Panc1 (cell line): ENCODE measurements at places on chromosomes 5 and 9.

DNA sequence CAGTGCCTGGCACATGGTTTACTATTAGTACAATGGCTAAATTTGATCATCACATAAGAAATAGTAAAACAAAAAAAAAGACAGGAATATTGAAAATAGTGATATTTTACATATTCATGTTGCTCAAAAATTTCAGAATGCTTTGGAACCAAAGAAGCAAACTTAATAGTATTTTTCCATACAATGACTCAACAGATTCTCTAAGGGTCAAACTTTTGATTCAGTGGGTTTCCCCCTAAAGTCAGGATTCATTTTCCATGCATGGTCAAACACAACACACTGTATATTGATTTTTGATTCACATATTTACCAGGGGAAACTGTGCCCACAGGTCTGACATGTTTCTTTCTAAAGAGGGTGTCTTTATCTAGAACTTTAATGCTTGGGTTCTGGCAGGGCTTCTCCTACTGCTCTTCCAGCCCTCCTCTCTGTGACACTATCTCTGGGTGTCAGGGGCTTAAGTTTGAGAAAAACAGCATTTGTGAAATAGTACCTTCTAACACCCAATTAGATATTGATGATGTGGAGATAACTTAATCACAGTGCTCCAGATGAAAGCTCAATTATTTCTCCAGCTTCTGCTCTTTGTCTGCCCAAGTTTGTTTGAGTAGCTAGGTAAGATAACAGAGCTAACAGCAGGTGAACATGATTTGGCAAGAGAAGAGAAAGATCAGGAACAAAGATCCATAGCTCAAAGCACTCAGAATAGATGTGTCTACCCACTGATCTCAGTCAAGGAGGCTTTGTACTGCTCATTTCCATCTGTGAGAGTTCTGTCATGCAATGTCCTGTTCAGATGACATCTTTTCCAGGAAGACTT is 35.5 kb upstream of the ELL2 start:
- DNase-seq, result no peak

GRCh38 chr9:77978086-77978781 is 53.4 kb downstream of the GNAQ start:
- DNase-seq, result no peak

DNA sequence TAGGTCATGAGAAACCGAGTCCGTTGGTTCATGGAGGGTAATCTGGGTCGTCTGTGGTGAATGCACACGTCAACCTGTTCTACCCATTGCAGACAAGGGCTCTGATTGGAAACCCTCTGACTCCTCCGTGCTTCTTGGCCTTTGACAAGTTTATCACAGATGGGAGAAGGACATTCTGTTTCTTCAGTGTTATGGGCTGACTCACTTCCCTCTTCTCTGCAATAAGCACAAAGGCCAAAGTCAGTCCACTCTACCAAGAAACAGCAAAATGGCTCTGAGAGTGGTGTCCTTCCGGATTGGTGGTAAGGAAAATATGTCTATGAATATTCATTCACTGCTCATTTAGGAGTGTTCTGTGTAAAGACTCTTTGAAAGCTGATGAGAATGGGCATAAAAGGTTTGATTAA is 89.3 kb downstream of the FEM1C start:
- DNase-seq, result no peak

- DNase-seq, result no peak
Measured at GRCh38 chr5:139745132-139745799, 50.3 kb upstream of the PSD2 start.

DNA sequence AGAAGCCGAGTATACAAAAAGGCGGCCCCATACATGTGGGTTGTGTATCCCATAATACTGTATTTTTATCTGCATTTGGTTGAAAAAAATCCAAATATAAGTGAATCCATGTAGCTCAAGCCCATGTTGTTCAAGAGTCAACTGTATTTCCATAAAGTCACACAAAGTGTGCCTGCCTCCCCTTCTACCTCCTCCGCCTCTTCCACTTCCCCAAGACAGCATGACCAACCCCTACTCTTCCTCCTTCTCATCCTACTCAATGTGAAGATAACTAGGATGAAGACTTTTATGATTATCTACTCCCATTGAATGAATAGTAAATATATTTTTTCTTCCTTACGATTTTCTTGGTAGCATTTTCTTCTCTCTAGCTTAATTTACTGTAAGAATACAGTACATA is 92.7 kb downstream of the RFX3 start:
- DNase-seq, result no peak

- no peak for DNase-seq
Measured at GRCh38 chr5:58794875-58795274, 212.0 kb downstream of the RAB3C start.

GRCh38 chr5:178083922-178084321 is 29.4 kb upstream of the N4BP3 start:
- DNase-seq, result no peak

DNA sequence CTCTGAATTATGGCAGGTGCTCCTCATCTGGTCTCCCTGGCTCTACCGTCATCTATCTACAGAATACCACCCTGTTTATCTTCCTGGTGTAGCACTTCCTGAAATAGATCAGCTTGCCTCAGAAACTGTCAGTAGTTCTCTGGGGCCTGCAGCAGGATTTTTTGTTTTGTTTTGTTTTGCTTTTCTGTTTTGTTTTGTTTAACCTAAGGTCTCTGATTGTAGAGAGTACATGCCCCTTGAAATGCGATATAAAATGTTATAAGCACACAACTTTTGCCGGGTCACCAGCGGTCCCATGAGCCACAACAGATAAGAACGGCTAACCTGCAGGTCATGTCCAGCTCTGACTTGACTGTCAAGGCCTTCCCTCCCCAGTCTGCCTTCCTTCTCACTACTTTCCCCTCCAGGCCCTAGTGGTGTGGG is 26.6 kb upstream of the CREBRF start:
- no peak for DNase-seq

GRCh38 chr5:111236995-111237394 is 12.8 kb downstream of the CAMK4 start:
- no peak for DNase-seq

DNA sequence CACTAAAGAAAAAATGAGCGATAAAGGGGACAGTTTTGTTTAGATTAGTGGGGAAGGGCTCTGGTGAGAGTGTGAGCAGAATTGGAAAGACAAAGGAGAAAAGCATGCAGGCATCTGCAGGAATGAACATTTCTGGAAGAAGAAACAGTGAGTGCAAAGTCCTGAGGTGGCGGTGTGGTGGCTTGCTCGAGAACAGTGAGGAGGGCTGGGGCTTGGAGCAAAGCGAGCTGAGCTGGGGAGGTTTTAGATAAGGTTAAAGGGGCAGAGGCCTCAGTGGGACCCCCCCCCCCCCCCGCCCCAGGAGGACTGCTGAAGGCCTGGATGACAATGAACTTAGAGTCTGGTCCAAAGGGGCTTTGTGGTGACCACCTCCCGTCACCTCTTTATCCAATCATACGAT is 202.7 kb upstream of the MVB12B start:
- DNase-seq, result no peak

GRCh38 chr9:522190-522589 is 307.5 kb downstream of the DOCK8 start:
- DNase-seq, result no peak

DNA sequence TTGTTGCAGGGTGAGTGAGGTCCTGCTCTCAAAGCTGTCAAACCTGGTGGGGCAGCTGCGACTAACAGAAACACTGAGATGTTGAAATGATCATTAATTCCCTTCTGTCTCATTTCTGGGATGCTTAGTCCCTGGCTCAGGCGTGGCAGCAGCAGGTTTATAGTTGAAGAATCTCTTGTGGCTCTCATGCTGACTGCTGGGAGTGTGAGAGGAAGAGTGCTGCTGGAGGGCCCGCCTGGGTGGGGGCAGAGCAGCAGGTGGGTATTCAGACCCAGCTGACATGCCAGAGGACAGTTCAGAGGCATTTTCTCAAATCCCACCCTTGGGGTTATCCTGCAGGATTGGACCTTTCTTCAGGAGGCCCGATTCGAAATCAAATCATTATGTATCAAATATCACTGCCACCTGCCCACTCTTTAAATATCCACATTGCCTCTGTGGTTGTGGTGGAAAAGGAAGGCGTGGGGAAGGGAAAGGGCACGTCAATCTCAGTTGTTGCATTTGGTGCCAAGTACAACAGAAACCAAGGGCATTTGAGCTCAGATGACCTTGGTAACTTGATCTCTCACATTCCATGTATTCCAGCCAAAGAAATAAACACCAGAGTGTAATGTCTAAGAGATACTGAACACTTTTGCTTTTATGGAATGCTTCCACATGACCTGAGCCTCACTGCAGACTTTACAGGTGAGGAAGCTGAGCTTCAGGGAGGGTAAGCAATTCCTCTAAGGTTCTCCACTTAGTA is 224.3 kb downstream of the AOPEP start:
- no peak for DNase-seq

- DNase-seq, result no peak
Measured at GRCh38 chr5:177524941-177525655, 8.3 kb upstream of the DDX41 start.

DNA sequence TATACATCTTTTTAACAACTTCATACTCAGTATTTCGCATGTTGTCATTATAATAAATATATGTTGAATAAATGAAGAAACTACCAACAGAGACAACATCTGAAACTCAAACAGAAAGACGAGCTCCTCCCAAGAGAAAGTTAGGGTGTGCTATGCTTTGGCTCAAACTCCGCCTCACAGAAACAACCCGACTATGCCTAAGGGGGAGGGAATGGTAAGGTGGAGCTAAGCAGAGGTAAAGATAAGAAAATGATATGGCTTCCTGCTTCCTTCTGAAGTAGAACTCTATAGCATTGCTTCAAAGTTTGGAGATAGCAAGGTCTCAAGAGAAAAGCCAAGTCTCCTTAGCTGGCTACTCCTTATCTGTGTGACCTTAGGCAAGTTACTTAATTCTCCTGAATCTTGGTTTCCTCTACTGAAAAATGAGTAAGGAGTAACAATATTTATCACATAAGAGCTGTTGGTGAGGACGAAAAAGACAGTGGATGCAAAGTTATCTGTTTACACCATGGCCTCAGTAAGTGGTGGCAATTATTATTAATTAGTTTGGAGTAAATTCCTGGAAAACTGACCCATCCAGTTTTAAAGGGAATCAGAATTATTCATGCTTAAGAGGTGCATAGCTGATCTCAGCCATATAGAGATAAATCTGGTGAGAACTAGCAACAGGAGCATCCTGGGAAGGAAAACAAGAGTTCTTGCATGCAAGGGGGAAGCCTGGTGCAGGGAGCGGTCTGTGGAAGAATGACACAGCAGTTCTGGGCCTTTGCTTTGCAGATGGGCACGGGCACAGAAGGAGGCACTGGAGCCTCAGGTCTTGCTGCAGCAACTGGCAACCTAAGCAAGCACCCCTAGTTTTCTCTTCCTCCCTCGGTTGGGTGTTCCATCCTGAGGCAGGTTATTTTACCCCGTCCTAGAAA is 73.3 kb downstream of the GLIS3 start:
- DNase-seq, result no peak

DNA sequence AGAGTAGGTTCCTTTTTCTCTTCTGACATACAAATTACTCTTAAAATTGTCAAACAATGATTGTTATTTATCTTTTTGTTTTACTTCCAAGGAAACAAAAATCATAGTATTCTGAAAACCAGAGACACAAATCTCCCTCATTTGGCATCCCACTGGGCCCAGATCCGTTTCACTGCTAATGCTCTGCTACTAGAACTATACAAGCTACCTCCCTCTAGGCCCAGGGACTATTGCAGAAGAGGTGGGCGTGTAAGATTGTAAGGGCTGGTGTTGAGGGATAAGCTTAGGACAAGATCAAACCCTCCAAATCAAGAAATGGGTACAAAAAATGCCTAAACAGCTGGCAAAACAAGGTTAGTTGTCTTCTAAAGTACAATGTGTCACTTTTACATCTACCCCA is 928.9 kb upstream of the CDH10 start:
- DNase-seq, result no peak

- no peak for DNase-seq
Measured at GRCh38 chr5:87411973-87412629, 629 bp downstream of the CCNH start.

GRCh38 chr9:100167176-100167575 is 68.1 kb downstream of the INVS start:
- no peak for DNase-seq

DNA sequence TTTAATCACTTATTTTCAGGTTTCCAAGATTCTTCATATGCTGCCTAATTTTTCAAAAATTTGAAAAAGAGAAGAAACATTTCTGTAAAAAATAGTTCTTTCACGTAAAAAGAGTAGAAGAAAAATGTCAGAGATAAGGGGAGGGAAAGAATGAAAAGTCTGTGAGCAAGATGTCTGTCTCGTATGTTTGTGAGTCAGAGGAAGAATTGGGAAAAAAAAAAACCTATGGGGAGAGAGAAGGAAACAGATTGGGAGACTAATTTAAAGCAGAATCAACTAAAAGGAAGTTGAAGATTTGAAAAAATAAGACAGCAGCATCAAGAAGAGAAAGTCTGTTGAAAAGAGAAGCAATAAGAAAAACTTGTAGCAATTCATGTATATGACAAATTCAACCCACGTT is 456.3 kb downstream of the HINT1 start:
- DNase-seq, result no peak

- no peak for DNase-seq
Measured at GRCh38 chr5:134110382-134110781, 4.1 kb upstream of the TCF7 start.

DNA sequence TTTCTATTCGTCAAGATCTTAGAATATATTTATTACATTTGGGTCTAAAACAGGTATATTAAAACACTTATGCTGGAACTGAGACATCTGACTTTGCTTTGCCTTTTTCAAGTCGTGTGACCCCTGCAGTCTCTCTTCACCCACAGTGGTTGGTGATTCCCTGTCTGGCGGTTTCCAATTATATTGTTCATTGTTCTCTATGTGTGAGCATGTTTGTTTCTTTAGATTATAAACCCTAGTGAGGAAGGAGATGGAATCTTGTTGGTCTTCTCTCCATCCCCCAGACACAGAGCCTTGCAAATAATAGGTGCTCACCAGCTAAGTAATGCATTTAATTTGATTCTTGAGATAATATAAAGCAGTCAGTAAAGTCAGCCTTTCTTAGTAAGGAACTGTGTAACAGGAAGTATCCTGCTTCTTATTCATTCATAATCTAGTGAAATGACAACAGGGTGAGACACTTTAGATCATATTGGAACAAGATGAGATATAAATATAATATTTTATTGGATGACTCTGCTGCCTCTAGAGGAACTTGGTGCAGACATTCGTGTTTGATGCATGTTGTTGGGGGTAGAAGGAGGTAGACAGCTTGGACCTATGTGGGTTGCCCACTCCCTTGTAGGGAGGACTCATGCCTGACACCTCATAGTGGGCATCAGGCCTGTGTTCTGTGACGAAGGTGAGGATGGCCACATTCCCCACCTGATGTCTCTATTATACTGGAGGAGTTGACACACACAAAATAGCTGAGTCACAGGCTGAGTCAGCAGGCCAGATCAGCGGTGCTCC is 88.1 kb downstream of the FGF1 start:
- peak; percentile 95 for DNase-seq

DNA sequence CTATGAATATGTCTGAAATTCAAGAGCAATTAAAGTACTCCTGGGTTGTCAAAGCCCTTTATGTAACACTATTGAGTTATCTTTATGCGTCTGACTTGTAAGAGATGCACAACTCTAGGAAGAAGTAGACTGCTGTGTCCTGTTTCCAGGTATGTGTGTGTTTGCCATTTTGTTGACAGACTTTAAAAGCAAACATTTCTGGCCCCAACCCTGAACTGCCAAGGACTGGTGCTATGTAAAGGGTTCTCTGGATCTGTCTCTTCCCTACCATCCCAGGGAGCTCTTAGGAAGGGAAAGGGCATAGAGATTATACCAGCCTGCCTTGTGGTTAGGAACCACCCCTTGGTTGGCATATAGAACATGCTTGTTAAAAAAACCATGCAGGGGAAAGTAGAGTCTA is 12.1 kb downstream of the SLC22A5 start:
- DNase-seq, result no peak

- DNase-seq, result no peak
Measured at GRCh38 chr9:135073741-135074305, 13.6 kb upstream of the OLFM1 start.

- DNase-seq, result no peak
Measured at GRCh38 chr5:126341906-126342630, 81.1 kb upstream of the GRAMD2B start.
